HFF-Myc (cell line): ENCODE measurements at places on chromosomes 16 and 17.

DNA sequence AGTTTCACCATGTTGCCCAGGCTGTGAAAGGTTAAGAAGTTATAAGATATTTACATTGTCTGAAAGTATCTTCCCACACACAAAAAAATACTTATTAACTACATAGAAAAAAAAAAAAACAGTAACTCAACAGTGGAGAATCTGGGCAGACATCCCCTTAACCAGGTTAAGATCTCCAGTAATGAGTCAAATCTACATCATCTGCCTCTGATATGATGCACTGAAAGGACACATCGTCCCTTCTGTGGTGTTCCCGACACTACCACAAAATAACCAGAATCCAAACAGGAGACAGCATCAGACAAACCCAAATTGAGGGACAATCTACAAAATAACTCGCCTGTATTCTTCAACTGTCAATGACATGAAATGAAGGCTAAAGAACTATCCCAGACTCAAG is 40.0 kb downstream of the CMTM4 start:
- DNase-seq: no peak

GRCh38 chr16:275786-276232 is at the start of gene RGS11:
Gene RGS11 (minus strand): TSS chr16:275944. CDS start chr16:275911, 33 bp downstream.
- no peak for DNase-seq

- no peak for DNase-seq
Measured at GRCh38 chr16:57092786-57093411, 516 bp downstream of the CPNE2 start.

DNA sequence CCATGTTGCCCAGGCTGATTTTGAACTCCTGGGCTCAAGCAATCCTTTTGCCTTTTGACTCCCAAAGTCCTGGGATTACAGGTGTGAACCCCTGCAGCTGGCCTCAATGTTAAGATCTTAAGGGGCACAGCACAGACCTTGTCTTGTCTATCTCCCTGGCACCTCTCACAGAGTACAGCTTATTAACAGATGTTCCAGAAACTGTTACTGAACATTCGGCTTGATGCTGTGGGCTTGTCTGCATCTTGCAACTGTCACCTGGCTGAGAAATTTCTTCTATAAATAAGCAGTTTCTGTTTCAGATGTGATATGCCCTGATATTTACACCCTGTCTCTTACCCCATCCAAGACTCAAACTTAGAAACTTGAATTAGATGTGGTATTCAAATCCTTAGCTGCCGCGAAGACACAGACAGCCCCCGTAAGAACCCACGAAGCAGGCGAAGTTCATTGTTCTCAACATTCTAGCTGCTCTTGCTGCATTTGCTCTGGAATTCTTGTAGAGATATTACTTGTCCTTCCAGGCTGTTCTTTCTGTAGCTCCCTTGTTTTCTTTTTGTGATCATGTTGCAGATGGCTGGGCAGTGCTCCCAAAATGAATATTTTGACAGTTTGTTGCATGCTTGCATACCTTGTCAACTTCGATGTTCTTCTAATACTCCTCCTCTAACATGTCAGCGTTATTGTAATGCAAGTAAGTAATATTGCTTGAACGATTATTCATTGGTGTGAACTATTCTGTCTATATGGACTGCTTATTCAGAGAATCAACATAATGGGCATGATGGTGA is at the start of gene TNFRSF17:
TSS of gene TNFRSF17 (plus strand) at position 450 of the 791 bp plus-strand sequence. CDS start at position 565, 115 bp downstream.
- no peak for DNase-seq

- DNase-seq: no peak
Measured at GRCh38 chr16:66103211-66103610, 263.3 kb upstream of the CDH5 start.

DNA sequence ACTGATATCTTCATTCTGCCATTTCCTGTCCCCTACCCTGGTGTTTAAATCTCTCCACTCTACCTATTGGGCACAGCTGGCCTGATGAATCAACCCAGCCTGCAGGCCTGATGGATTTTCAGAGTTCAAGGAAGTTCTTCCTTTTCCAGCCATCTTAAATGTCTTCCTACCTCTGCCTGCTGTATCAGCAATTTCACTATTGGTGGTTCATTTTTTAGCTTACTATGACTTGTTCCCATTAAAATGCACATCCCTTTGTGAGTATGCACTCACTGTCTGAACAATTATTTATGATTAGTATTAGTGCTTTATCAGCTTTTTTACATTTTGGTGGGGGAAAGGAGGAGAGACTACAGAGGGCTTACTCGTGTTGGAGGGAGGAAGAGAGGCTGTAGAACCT is 48.6 kb upstream of the CRHR1 start:
- no peak for DNase-seq

GRCh38 chr16:51756447-51757123 is 605.5 kb upstream of the SALL1 start:
- no peak for DNase-seq

- DNase-seq: no peak
Measured at GRCh38 chr17:27247071-27247957, 46.6 kb upstream of the WSB1 start.

- DNase-seq: no peak
Measured at GRCh38 chr16:77290451-77291115, 91.4 kb downstream of the SYCE1L start.

DNA sequence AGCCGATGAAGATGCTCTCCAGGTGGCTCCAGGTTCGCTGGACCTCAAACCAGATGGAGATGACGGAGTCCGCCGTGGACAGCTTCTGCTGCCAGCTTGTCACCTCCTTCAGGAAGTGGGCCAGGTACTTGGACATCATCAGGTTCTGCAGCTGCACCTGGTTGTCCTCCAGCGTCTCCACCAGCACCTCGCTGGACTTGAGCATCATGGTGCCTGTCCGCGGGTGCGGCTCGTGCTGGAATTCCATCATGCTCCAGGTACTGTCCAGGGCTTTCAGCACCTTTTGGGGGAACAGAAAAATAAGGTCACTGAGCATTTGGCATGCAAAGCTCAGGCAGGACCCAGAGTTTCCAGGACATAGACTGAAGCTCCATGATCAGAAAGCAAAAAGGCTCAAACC is 69.7 kb downstream of the DNAH17 start:
- DNase-seq: no peak

- no peak for DNase-seq
Measured at GRCh38 chr17:31462261-31462660, 70.8 kb downstream of the RAB11FIP4 start.

DNA sequence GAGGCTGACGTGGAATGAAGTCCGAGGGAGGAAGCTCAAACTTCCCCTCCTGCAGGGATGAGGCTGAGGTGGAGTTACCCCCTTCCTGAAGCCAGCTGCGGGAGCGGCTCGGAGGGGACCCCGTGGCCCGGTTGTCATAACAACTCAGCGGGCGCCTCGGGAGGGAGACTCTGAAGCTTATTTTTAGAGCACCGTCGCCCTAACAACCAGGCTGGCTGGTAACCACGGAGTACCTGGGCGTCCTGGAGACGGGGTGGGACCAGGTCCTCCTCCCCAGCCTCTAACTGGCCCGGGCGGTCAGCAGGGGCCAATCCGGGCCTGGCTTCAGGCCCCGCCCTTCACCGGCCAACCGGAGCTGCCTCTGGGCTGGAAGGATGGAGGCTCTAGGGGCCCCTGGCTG is 27.7 kb downstream of the NECAB2 start:
- DNase-seq: no peak

DNA sequence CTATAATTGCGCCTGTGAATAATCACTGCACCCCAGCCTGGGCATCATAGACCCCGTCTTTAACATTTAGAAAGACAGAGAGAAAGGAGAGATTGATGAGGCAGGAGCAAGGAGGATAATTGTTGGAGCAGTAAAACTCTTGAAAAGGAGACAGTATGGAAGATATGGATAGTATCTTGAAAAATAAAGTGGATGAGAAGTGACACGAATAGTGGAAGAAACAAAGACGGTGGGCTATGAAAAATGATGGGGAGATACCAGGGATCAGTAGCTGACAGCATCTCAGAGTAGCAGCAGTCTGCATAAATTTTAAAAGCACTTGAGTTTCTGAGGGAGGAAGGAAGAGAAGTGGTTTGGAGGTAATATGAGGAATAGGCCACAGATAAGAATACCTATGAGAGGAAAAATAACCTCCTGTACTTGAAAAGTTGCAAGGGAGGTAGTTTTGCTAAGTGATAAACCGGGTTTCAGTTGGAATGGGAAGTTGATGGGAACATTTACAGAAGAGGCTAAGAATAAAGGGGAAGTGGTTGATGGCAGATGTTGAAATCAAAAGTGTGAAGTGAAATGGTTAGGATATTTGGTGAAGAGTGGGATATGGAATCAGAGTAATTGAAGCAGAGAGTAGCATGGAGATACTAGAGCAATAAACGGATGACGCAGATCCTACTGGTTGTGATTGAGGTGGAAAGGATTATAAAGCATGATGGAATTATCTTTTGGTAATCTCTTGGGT is 1.8 kb upstream of the PPM1D start:
- DNase-seq: no peak

GRCh38 chr17:51121620-51122472 is 1.2 kb upstream of the SPAG9 start:
- peak; percentile 79 for DNase-seq

GRCh38 chr16:47278306-47278970 is 134.7 kb upstream of the NETO2 start:
- DNase-seq: no peak

GRCh38 chr17:19672009-19672750 is 23.6 kb downstream of the ALDH3A2 start:
- no peak for DNase-seq

GRCh38 chr17:82380860-82381702 is 9.5 kb downstream of the UTS2R start:
- DNase-seq: no peak

DNA sequence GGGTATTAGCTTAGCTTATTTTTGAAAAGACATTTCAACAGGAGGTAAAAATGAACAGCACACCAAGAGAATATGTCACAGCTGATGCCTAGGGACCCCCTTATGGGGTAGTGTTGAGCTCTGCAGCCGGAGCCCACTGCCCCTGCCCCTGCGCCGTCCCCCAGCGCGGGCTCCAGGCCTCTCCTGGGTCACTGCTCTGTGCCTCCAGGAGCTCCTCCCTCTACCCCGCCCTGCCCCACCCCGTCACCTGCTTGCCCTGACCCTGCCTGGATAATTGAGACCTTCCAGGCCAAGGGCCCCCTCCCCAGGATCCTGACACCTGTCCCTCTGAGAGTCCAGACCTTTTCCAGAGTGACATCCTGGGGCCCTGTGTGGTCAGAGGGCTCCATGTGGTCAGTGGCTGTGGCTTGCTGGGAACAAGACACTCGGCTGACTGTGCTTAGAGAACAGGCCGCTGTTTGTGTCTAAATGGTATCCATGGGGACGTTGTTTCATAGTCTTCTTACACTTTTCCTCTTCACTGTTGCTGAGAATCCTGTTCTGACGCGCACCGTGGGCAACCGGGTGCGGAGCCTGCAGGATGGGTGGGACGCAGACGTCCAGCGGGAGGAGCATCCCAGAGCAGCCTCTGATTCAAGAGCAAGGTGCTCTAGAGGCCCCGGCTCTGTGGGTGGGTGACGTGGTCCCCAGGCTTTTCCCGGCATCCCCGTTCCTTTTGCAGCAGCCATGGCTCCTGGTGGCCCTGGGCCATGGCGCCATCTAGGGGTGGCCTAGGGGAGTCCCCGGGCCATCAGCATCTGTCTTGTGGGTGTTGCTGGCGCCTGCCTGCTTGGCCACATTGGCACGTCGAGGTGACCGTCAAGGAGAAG is 20.0 kb upstream of the WFIKKN1 start:
- DNase-seq: no peak

GRCh38 chr17:36089888-36090836 is at the start of gene CCL3:
Gene CCL3 (minus strand): TSS chr17:36090143. CDS start chr17:36090058, 85 bp downstream.
- no peak for DNase-seq

DNA sequence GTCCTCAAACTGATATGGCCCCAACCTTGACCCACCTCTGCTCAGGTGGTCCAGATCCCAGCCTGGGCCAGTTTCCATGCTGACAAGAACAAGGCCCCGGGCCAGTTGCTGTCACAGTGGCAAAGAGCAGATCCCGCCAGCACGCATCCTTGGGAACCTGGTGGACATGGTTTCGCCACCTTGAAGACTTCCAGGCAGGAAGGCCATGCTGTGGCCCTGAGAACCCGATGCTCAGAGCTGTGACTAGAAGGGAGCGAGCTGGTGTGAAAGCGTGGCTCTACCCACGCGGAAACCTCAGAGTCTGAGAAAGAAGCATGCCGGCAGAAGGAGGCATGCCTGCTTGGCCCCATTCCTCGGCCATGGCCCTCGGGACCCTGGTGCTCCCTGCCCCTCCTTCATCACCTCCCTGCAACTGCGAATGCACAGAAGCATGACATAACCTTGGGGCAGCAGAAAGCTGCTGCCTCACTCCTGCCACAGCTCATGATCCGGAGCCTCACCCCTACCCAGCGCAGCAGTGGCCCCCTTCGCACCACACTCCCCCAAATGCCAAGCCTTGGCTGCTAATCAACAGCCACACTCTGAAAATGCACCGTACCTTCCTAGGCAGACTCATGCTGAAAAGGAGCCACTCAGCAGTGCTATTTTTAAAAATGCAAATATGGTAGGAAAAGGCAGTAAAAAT is 33.2 kb downstream of the UBE2O start:
- DNase-seq: no peak

GRCh38 chr17:4858882-4859260 is 25.7 kb downstream of the MINK1 start:
- DNase-seq: no peak

DNA sequence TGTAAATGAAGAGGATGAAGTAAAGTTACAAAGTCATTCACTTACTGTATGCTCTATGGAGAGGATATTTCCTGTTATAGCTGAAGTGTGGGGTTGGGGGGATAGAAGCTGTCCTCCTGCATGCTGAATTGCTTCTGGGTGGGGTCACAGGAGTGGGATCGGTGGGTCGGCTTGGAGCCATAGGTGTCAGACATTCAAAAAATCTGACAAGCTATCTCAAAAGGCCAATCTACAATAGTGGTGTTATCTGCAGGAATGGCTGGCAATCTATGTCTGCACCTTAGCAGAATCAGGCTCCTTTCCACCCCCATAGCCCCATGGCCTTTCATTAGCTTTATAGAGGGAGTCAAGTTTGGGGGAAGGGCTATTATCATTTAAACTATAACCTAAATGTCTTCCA is 104.9 kb downstream of the ABCC12 start:
- no peak for DNase-seq

GRCh38 chr17:52148288-52148968 is 10.1 kb downstream of the CA10 start:
- DNase-seq: no peak

DNA sequence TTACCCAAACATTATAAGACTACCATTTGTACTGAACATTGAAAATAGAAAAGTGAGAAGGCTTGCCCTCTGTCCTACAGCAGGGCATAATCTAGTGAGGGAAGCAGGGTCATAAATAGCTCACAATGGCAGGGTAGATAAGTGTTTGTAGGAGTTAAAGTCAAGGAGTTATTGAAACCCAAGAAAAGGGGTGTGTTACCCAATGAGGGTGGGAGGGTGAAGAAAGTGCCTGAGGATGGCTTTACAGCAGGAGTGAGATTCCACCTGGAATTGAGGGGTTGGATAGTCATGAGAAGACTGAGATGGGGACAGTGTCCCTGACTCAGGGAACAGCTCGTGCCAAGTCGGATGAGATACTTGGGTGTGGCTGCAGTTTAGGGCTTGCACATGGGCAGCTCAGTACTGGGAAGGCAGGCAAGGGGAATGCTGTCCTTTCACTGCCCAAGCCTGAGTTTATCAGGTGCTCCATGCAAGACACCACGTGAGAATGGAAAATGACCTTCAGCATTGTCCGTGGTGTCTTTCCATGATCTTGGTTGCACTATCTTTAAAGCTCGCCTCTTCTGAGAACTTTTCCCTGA is 393.2 kb upstream of the MAF start:
- no peak for DNase-seq
